CD14-positive monocyte (primary cell): ENCODE measurements at places on chromosomes 4 and X.
A peak's percentile ranks its signal among the peaks of the same experiment; 100 is the strongest.

GRCh38 chr4:183658362-183659028, 490 bp downstream of the RWDD4 start:
- H3K27ac ChIP-seq: peak overlapping the region; percentile 94
- H3K4me1 ChIP-seq: peaks cover 33% of the 10 kb centered on the region
- H3K4me3 ChIP-seq: peak overlapping the region; percentile 82
- no peaks in the 10 kb centered on the region for H3K27me3 ChIP-seq
- peaks cover 5% of the 10 kb centered on the region for H3K36me3 ChIP-seq

DNA sequence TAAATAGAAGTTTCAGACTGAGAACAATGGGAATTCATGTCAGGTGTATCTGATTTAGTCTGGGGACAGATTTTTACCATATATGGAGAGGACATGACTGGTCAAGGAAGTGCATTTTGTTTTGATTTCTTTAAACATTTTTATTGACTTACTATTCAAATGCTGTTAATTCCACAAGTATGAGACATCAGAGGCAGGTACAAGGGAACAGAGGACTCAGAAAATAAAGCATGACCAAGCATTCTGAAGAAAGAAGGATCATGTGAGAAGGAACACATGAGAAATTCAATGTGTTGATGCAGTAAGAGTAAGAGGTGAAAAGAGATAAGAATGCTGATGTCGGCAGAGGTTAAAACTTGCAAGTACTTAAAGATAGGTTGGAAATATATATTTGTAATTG, 1452.6 kb downstream of the PCDH7 start:
- DNase-seq: no peak
- no peaks in the 10 kb centered on the region for H3K36me3 ChIP-seq
- H3K27me3 ChIP-seq: no peaks in the 10 kb centered on the region
- no peak overlapping the region for H3K27ac ChIP-seq
- no peaks in the 10 kb centered on the region for H3K4me1 ChIP-seq

DNA sequence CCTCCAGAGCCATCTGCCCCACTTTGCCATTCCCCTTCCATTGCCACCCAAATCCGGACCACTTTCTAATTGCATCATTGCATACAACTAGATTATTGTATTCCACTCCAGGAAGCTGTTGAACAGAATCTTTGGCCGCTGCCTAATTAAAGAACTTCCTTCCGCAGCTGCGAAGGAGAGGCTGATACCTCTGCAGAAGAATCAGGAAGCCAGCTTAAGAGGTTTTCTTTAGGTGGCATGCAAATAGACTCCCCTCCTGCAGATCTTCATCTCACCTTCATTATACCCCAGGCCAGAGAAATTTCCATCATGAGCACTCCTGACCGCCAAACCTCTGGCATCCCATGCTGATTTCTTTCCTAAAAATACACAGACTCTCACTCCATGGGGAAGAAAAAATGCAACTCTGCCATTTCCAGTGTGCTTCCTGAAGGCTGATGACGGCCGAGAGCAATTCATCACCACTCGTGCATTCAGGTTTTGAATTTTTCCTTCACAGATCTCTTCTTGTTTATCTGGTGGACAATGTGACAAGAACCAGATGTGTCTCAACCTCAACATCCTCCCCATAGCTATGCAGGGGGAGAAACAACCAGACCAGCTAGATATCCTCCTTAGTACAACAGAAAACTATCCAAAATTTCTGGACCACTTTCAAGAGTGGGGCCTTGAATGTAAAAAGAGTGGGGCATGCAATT, 31.2 kb downstream of the LGI2 start:
- H3K27me3 ChIP-seq: peaks cover 4% of the 10 kb centered on the region
- no peak overlapping the region for H3K4me3 ChIP-seq
- H3K4me1 ChIP-seq: peaks cover 6% of the 10 kb centered on the region
- H3K27ac ChIP-seq: no peak overlapping the region
- no peak for DNase-seq

DNA sequence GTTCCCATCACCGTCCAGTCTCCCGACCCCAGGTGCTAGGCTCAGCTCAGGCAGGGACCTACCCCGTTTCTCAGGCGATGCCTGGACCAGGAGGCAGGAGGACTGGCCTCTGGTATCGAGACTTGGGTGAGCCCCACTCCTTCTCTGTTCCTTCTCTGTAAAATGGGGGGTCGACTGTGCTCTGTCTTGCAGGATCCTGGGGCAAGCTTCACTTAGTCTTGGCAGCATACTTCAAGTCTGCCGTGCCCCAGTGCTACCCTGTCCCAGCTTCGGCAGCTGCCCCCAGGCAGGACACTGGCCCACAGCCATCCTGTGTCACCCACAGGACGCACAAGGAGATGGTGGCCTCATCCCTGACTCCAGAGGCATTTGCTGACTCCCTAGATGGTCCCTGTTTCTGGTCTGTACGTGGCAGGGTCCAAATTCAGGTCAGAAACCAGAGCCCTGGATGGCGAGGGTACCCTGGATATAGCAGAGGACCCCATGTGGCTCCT, 7.0 kb upstream of the HAUS7 start:
- no peak for DNase-seq
- H3K27ac ChIP-seq: no peak overlapping the region
- no peaks in the 10 kb centered on the region for H3K36me3 ChIP-seq
- peaks cover 6% of the 10 kb centered on the region for H3K4me1 ChIP-seq
- no peak overlapping the region for H3K4me3 ChIP-seq

GRCh38 chr4:56859841-56860240, 38.3 kb upstream of the SPINK2 start:
- H3K36me3 ChIP-seq: no peaks in the 10 kb centered on the region
- DNase-seq: no peak
- no peaks in the 10 kb centered on the region for H3K27me3 ChIP-seq
- H3K27ac ChIP-seq: no peak overlapping the region
- H3K4me3 ChIP-seq: no peak overlapping the region

DNA sequence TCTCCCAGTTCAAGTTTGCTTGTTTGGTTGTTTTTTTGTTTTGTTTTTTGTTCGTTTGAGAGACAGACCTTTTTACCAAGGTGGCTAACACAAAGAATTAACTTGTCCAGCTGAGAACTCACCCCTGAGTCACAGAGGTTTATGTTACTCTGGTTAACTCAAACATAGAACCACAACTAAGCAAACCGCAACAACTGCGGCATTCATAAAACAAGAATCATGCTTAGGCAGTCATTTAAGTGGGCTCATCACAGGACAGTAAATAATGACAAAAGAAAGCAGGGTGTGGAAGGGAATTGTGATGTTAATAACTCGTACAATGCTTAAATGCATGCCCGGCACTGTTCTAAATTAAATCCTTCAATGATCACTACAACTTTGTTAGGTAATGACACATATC, 24.7 kb upstream of the IL13RA1 start:
- no peak overlapping the region for H3K4me3 ChIP-seq
- no peak for DNase-seq
- peaks cover 42% of the 10 kb centered on the region for H3K4me1 ChIP-seq
- H3K36me3 ChIP-seq: no peaks in the 10 kb centered on the region
- H3K27me3 ChIP-seq: no peaks in the 10 kb centered on the region
- no peak overlapping the region for H3K27ac ChIP-seq

- no peak overlapping the region for H3K4me3 ChIP-seq
- H3K27me3 ChIP-seq: no peaks in the 10 kb centered on the region
- no peaks in the 10 kb centered on the region for H3K36me3 ChIP-seq
- no peak overlapping the region for H3K27ac ChIP-seq
- no peaks in the 10 kb centered on the region for H3K4me1 ChIP-seq
These were observed 625.4 kb upstream of the GALNT7 start for GRCh38 chr4:172543249-172543648.

DNA sequence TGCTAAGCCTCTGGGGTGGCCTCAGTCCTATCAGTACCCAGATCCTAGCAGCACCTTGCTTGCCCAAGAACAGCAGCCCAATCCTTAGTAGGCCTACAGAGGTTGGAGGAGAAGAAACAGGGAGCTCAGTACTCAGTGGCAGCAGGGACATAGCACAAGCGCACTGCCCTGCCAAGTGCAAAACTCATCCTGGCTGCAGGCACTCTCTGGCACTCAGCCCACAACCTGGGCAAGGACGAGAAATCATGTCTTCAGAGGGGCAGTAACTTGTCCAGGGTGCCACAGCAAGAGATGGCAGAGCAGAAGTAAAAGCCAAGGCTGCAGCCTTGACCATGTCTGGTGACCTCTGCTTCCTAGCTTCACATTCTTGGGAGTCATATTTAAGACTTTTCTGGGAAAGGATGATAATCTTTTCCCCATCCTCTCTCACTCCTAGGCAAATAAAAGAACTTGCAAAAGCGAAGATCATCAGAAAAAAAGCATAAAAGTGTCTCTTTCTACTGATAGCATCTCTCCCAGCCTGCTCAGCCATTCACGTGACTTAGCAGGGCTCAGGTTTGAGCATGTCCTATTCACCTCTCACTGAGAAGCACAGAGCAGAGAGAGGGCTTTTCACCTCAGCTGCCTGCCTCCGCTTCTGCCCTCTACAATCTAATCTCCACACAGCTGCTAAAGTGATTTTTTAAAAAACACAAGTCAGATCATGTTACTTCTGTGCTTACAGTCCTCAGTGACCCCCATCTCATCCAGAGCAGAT, 37.2 kb upstream of the MAGEA4 start:
- no peak overlapping the region for H3K27ac ChIP-seq
- DNase-seq: no peak
- no peaks in the 10 kb centered on the region for H3K27me3 ChIP-seq

DNA sequence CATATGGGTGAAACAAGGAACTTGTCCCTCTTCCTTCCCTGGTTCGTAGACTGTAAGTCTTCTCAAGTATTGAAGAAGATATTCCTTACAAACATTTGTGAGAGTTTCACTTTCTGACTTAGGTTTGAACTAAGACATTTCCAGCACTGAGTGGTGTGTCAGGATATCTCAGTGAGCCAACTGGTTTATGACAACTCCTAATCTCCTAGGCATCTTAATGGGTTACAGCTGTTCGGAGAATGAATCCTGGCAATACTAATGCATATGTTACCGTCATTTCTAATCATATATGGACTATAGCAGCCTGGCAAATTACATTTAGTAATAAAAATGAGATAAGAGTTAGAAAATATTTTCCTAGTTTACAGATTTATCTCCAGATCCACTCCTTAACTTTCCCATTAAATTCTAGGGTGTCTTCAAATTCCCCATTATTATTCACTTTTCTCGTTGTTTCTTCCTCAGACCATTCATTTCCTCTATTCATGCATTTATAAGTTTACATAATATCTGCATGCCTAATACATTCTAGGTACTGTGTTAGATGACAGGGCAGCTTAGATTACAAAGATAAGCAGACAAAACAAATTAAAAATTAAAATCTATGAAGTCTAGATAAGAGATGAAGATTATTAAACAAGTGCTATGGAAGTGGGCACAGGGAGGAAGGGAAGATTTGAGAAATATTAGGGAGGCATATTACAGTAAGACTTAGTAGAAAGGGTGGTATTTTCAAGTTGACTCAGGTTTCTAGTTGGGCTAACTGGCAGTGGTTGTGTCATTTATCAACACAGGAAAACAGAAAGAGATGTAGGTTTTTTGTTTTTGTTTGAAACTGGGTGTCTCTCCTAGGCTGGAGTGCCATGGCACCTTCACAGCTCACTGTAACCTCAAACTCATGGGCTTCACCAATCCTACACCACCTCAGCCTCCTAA, 173.9 kb downstream of the WDFY3 start:
- H3K4me1 ChIP-seq: no peaks in the 10 kb centered on the region
- no peak for DNase-seq
- no peak overlapping the region for H3K27ac ChIP-seq
- peaks cover 94% of the 10 kb centered on the region for H3K36me3 ChIP-seq
- no peak overlapping the region for H3K4me3 ChIP-seq

DNA sequence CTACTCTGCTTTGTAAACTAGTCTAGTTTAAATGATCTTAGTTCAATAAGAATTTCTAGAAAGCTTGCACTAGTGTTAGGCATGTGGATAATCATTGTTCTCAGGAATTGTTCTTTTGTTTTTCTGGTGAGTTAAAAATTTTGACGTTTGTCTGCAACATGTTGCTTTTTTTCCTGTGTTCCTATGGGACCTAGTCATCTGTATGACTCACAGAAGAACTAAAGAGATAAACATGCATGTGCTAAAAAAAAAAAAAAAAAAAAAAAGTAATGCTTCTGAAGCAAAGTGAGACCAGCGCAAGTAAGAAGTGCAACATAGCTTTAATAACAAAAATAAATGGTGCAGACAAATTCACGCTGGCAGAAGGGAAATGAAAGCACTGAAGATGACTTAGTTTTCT, 471.2 kb downstream of the IQCM start:
- DNase-seq: no peak
- H3K27ac ChIP-seq: no peak overlapping the region
- no peaks in the 10 kb centered on the region for H3K4me1 ChIP-seq
- H3K27me3 ChIP-seq: no peaks in the 10 kb centered on the region
- no peaks in the 10 kb centered on the region for H3K36me3 ChIP-seq

DNA sequence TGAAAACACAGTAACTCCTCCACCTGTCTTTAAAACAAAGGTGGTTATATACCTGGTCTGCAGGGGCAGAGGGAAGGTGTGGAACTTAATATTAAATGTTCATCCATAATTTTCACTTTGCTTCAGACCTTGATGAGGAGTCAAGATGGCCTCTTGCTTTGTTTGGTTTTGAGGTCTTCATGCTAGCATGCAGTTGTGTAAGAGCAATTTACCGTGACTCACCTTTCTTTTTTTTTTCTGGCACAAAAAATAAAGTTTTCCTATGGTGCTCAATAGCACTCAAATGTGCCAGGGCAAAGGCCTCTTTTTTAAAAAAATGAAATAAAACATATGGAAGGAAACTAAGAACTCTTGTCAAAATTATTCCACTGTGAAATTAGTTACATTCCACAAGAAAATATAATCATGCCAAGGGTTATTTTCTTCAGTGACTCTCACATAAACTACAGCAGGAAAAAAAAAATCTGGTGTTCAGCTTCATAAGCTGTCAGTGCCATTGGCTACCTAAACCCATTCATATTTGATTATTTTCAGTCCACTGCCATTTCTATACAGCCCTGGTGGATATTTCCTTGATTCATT, 128.2 kb downstream of the SLC7A11 start:
- DNase-seq: no peak
- H3K4me1 ChIP-seq: no peaks in the 10 kb centered on the region
- H3K36me3 ChIP-seq: no peaks in the 10 kb centered on the region
- no peak overlapping the region for H3K27ac ChIP-seq
- no peaks in the 10 kb centered on the region for H3K27me3 ChIP-seq
